ENCODE measurements at places on chromosomes 3 and 15.

DNA sequence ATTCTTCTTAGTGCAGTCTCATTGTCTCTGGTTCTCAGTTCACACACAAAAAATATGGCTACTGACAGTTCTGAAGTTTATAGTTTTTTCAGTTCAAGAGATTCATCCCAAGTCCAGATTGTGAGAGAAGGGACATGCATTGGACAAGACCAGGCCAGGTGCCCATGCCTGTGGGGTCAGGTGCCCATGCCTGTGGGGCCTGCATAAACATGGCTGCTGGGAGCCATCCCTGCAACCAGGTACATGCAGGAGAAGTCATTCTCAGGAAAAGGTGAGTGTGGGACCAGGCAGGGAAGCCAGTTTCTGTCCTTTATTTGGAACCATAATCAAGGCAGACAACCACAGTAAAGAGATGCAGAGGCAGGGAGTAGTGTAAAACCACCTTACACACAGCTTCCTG lies 6.3 kb upstream of the TM4SF1 start:
- peaks cover 19% of the 10 kb centered on the region for H3K4me1 ChIP-seq
- peaks cover 14% of the 10 kb centered on the region for H3K36me3 ChIP-seq
- peaks cover 4% of the 10 kb centered on the region for H3K27me3 ChIP-seq
- no peak for DNase-seq

- H3K4me3 ChIP-seq: no peak overlapping the region
- no peaks in the 10 kb centered on the region for H3K27me3 ChIP-seq
- H3K4me1 ChIP-seq: peaks cover 28% of the 10 kb centered on the region
- no peaks in the 10 kb centered on the region for H3K36me3 ChIP-seq
These were observed 265.9 kb downstream of the SHQ1 start for GRCh38 chr3:72582211-72582878.

GRCh38 chr15:43187544-43188155 lies 2.4 kb downstream of the CCNDBP1 start:
- H3K4me1 ChIP-seq: peaks cover 4% of the 10 kb centered on the region
- no peaks in the 10 kb centered on the region for H3K27me3 ChIP-seq
- H3K27ac ChIP-seq: peak overlapping the region; percentile 59
- H3K4me3 ChIP-seq: peak overlapping the region; percentile 79
- DNase-seq: no peak
- peaks cover 14% of the 10 kb centered on the region for H3K36me3 ChIP-seq

- H3K36me3 ChIP-seq: no peaks in the 10 kb centered on the region
- peaks cover 23% of the 10 kb centered on the region for H3K4me1 ChIP-seq
- H3K4me3 ChIP-seq: no peak overlapping the region
- H3K27ac ChIP-seq: no peak overlapping the region
- no peak for DNase-seq
These were observed 236.1 kb downstream of the RORA start for GRCh38 chr15:60993008-60993407.

GRCh38 chr3:190167936-190168680 lies 47.4 kb upstream of the P3H2 start:
- no peak overlapping the region for H3K4me3 ChIP-seq
- no peak overlapping the region for H3K27ac ChIP-seq
- no peak for DNase-seq

DNA sequence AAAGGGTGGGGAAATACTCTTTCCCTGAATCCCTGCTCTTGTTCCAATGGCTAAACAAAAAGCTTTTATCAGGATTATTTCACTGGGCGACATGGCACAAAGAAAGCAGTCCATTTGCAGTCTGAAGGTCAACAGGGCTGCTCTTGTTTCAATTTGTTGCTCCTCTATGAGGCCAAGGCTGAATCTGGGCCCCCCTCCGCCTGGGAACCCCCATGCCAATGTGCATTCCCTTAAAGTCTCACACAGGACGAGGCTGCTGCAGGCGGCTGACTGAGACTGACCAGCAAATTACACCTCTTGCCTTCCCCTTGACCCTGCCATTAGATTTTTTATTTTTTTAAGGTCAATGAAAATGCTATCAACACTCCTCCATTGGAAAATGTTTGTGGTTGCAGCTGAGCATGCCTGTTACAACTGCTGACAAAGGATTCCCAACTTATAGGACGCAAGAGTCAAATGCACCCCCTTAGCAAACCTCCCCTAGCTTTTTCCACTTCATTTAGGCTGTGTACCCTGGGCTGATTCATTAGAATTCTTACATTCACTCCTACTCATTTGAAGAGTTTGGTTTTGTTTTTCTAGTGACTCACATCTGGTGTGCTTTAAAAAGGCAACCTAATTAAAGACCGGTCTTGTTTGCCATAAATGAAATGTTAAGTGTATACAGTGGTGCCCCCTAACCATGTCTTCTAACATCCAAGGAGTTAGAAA lies 60.8 kb upstream of the ARHGEF3 start:
- H3K27me3 ChIP-seq: no peaks in the 10 kb centered on the region
- no peaks in the 10 kb centered on the region for H3K36me3 ChIP-seq
- DNase-seq: no peak

DNA sequence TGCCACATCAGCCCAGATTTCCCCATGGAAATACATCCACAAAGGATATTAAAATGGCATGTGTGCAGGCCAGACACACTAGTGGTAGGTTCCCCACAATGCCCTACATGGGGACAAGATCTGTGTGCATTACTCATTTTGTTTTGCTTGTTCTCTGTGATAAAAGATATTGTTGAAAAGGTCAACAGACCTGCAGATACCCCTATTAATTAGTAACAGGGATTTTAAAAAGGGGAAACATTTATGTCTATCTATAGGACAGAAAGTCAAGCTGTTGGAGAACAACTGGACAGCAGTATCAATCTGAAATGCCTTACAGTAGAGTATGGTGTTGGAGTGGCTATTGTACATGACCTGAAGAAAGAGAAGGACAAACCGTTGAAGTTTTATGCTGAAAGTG lies 596.0 kb upstream of the GRM7 start:
- no peak overlapping the region for H3K27ac ChIP-seq
- H3K36me3 ChIP-seq: peaks cover 1% of the 10 kb centered on the region
- no peak overlapping the region for H3K4me3 ChIP-seq
- H3K4me1 ChIP-seq: no peaks in the 10 kb centered on the region
- no peaks in the 10 kb centered on the region for H3K27me3 ChIP-seq

DNA sequence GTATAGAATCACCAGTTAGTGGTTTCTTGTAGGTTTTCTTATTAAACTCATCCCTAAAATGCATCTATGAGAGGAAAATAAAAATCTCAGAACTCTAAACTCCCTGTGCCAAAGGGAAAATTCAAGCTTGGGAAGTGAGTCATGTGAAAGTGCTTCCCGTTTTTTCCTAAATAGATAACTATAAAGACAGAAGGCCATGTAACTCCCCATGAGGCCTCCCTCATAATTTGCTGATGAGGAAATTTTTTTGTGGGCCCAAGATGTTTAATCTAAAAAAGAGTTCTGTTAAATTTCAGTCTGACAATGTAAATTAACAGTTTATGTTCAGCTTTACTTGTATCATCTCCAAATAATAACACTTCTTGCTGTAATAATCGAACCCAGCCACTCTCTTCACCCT lies 1273.9 kb downstream of the OTOL1 start:
- H3K36me3 ChIP-seq: no peaks in the 10 kb centered on the region
- DNase-seq: no peak
- no peaks in the 10 kb centered on the region for H3K27me3 ChIP-seq
- H3K27ac ChIP-seq: no peak overlapping the region
- H3K4me3 ChIP-seq: no peak overlapping the region
- peaks cover 6% of the 10 kb centered on the region for H3K4me1 ChIP-seq

DNA sequence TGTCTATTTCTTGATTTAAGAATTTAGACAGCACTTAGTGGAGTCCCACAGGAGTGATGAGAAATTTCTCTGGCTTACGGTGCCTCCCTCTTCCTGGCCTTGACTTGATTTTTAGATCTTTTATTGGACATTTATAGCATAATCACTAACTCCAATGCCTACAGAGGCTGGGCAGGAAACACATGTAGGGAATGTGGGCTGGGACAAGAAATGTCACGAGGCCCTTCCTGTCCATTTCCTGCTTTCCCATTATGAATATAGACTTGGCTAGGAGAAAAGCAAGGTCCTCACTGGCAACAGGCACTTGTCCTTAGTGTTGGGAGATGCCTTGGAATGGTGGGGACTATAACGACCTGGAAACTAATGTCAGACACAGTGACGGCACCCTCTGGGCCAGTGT lies 100.3 kb downstream of the MYLK start:
- peaks cover 18% of the 10 kb centered on the region for H3K4me1 ChIP-seq
- peaks cover 8% of the 10 kb centered on the region for H3K27me3 ChIP-seq
- no peak overlapping the region for H3K4me3 ChIP-seq
- H3K36me3 ChIP-seq: no peaks in the 10 kb centered on the region

DNA sequence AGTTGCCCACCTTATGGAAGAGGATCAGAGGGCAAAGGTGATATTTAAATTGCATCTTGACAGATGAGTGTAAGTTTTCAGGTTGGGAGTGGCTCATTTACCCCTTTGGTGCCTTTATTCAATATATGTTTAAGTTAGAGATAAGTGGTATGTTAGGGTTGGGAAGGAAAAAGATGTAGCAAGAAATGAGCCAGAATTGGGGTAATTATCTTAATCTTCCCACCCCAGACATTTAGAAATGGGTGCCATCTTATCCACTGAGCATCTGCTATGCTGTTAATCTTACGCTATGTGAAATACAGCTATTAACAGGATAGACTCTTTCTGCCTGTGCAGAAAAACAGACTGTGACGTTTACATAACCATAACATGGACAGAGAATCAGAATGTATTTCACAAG lies 6.3 kb downstream of the CMTM7 start:
- no peak overlapping the region for H3K27ac ChIP-seq
- peaks cover 8% of the 10 kb centered on the region for H3K36me3 ChIP-seq
- no peak for DNase-seq
- no peaks in the 10 kb centered on the region for H3K27me3 ChIP-seq
- peaks cover 29% of the 10 kb centered on the region for H3K4me1 ChIP-seq

DNA sequence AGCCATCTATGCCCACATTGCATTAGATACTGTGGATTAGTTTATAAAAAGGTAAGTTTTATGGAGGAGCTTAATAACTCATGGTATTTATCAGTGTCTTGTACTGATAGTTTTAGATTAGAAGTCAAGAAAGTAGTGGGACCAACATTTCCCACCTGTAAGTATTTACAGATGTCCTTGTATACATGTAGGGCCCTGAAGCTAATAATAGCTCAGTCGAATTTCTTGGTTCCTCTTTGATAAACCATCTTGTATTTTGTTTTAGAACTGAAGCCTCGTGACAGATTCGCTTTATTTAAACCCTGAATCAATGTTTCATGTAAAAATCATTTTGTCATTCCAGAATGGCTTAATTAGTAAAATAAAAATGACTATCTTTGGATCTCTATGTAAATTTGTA lies 73.4 kb downstream of the CRYBG3 start:
- no peak overlapping the region for H3K27ac ChIP-seq
- DNase-seq: no peak
- H3K36me3 ChIP-seq: peaks cover 25% of the 10 kb centered on the region

DNA sequence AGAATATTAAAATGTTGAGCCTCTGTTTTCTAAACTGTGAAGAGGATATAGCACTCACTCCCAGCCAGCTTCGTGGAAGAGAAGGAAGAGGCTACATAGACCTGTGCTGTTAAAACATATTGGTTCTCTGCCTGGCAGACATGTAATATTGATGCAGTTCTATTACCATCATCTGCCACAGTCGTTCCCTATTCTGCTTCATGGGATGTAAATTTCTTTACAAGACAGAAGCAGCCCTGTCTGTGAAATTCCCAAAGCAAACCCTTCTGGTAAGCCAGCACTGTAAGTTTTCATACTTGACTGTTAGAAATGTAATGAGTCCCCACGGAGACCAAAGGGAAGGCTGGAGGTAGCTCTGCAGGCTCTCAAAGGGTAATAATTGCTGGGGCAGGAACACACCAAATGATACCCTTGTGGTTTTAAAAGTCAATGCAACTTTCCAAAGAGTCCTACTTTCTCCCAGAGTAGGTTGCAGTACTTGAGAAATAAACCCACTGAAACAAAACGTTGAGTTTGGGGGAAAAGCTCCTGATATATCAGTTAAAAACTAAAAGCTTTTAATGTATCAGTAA lies 129.9 kb upstream of the HES1 start:
- no peak overlapping the region for H3K4me3 ChIP-seq
- no peak for DNase-seq
- H3K36me3 ChIP-seq: no peaks in the 10 kb centered on the region
- H3K4me1 ChIP-seq: peaks cover 58% of the 10 kb centered on the region
- no peaks in the 10 kb centered on the region for H3K27me3 ChIP-seq

GRCh38 chr3:43862992-43863805 lies 172.5 kb downstream of the ABHD5 start:
- H3K36me3 ChIP-seq: no peaks in the 10 kb centered on the region
- peaks cover 11% of the 10 kb centered on the region for H3K4me1 ChIP-seq
- H3K27ac ChIP-seq: no peak overlapping the region
- H3K27me3 ChIP-seq: peaks cover 35% of the 10 kb centered on the region
- DNase-seq: no peak
- no peak overlapping the region for H3K4me3 ChIP-seq

GRCh38 chr3:72536206-72536877 lies 311.9 kb downstream of the SHQ1 start:
- no peaks in the 10 kb centered on the region for H3K36me3 ChIP-seq
- H3K4me1 ChIP-seq: peaks cover 18% of the 10 kb centered on the region
- peaks cover 9% of the 10 kb centered on the region for H3K27me3 ChIP-seq
- DNase-seq: no peak
- H3K27ac ChIP-seq: no peak overlapping the region
- H3K4me3 ChIP-seq: no peak overlapping the region

All from type B pancreatic cell (in vitro differentiated cells).